Stomach (tissue), 19 donors: ENCODE measurements at places on chromosomes 3 and 15. TPM values are rescaled to one million over a fixed set of nuclear protein-coding genes. Genes with fewer than 3 reads are reported as not detected.

Gene GOLGA8S
- polyA plus RNA-seq: not detected

Gene FILIP1L
- 24.6 TPM for polyA plus RNA-seq

Gene ALPK3
- 0.76 TPM for polyA plus RNA-seq

Gene NXPE3
- polyA plus RNA-seq: 2.2 TPM

Gene MEX3B
- polyA plus RNA-seq: 0.44 TPM

Gene CADPS
- 1.7 TPM for polyA plus RNA-seq

- no peak for DNase-seq
- H3K4me3 ChIP-seq: no peak overlapping the region
- H3K27me3 ChIP-seq: no peaks in the 10 kb centered on the region
- no peak overlapping the region for H3K27ac ChIP-seq
- H3K36me3 ChIP-seq: no peaks in the 10 kb centered on the region
- no peaks in the 10 kb centered on the region for H3K4me1 ChIP-seq
Measured at GRCh38 chr3:140850210-140850955, 91.3 kb upstream of the SLC25A36 start.

GRCh38 chr15:34079904-34080303 lies 21.8 kb downstream of the EMC7 start:
- H3K4me1 ChIP-seq: no peaks in the 10 kb centered on the region
- H3K36me3 ChIP-seq: peaks cover 19% of the 10 kb centered on the region
- H3K4me3 ChIP-seq: no peak overlapping the region
- no peak overlapping the region for H3K27ac ChIP-seq
- no peak for DNase-seq
- no peaks in the 10 kb centered on the region for H3K27me3 ChIP-seq

DNA sequence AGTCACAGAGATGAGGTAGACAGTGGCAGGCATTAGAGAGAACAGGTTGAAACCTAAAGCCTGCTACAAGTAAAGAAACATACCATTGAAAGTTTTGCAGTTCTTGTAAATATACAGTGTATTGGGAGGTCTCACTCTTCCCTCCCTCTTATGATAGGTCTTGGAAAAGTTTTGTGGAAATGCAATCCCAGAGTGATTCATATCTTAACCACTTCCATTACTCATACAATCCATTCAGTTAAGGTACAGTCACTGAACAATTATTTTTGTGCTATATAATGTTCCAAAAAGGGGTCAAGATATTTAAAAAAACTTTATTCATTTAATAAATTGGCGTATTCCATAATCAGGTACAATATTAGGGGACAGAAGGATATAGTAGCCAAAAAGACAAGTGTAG lies 737.7 kb upstream of the ALCAM start:
- no peaks in the 10 kb centered on the region for H3K4me1 ChIP-seq
- no peak overlapping the region for H3K27ac ChIP-seq
- H3K27me3 ChIP-seq: no peaks in the 10 kb centered on the region
- no peak overlapping the region for H3K4me3 ChIP-seq
- DNase-seq: no peak
- no peaks in the 10 kb centered on the region for H3K36me3 ChIP-seq

DNA sequence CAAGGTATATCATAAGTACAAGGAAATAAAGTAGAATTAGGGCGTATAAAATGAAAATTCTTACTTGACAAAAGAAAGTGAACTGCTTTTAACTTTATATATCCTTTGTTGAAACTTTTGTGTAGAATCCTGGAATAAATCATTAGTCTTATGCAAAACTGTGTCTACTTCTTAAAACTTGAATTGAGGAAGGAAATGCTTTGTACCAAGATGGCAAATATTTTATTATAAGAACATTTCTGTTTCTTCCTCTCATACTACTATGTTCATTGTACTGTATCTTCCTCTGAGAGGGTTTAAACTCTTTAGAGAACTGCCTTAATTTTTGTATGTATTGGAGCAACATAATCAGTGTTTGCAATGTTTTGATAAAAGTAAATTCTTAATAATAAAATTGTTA lies 42.0 kb downstream of the RASA2 start:
- no peak overlapping the region for H3K27ac ChIP-seq
- peaks cover 9% of the 10 kb centered on the region for H3K36me3 ChIP-seq
- no peak for DNase-seq

- H3K4me3 ChIP-seq: peak overlapping the region; percentile 72
- H3K4me1 ChIP-seq: peaks cover 25% of the 10 kb centered on the region
- H3K36me3 ChIP-seq: no peaks in the 10 kb centered on the region
- H3K27me3 ChIP-seq: no peaks in the 10 kb centered on the region
- peak; percentile 26 for DNase-seq
Measured at GRCh38 chr3:16512435-16513140, 911 bp downstream of the RFTN1 start.

- no peaks in the 10 kb centered on the region for H3K4me1 ChIP-seq
- H3K36me3 ChIP-seq: no peaks in the 10 kb centered on the region
Measured at GRCh38 chr15:88080616-88081015, 175.9 kb downstream of the NTRK3 start.

GRCh38 chr3:99620976-99621375 lies 17.4 kb upstream of the COL8A1 start:
- H3K4me1 ChIP-seq: no peaks in the 10 kb centered on the region
- H3K4me3 ChIP-seq: no peak overlapping the region
- DNase-seq: no peak
- H3K36me3 ChIP-seq: no peaks in the 10 kb centered on the region

- H3K27me3 ChIP-seq: no peaks in the 10 kb centered on the region
- H3K4me3 ChIP-seq: no peak overlapping the region
- H3K4me1 ChIP-seq: no peaks in the 10 kb centered on the region
- H3K36me3 ChIP-seq: no peaks in the 10 kb centered on the region
Measured at GRCh38 chr3:104870276-104870675, 496.4 kb upstream of the ALCAM start.

GRCh38 chr3:12990781-12991480 lies 82.3 kb downstream of the IQSEC1 start:
- DNase-seq: no peak
- H3K36me3 ChIP-seq: no peaks in the 10 kb centered on the region
- H3K27me3 ChIP-seq: no peaks in the 10 kb centered on the region
- H3K4me1 ChIP-seq: peaks cover 41% of the 10 kb centered on the region
